Chondrocyte (in vitro differentiated cells): ENCODE measurements at places on chromosomes 12 and 14. TPM values are rescaled to one million over a fixed set of nuclear protein-coding genes. Genes with fewer than 3 reads are reported as not detected.

DNA sequence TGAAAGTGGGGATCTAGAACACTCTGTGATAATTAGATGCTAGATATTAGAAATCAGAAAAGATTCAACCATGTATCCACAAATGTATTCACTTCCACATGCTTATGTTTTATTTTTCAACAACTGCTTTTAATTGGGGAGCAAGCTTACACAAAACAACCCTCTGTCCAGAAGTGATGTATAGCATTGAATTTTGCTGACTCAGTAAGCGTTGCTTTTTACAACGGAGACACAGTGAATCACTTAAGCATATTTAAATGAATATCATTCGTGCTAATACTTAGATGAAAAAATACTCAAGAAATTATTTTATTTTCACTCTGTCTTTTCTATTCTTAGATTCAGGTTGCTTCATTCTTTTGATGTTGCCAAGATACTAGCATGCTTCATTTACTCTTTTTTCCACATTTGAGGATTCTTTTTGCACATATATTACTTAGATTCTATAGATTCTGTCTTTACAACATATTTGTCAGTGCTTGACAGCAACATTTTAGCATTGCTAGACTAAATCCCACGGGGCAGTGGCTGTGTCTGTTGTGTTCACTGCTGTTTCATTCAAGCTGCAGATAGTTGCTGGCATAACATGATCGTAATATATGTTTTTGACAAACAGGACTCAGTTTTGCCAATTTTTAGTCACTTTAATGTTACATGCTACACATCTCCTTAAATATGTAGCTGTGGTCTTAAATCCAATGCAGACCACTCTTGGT, 1714.4 kb upstream of the SEL1L start:
- DNase-seq, result no peak

DNA sequence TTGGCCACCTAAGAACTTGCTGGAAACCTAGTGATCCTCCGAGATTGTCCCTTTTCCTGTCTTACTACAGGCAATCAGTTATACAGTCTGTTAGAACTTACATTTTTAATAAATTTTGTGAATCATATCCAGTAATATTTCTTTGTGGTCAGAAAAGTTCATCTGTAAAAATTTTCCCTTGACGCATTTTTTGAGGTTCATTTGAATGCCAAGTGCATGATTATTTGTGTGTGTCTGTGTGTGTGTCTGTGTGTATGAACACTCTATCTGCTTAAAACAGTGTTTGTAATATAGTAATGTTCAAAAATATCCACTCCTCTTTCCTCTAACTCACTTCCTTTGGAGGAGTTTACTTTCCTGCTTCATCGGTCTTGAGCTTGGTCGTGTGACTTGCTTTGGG, 468.7 kb upstream of the FLRT2 start:
- no peak for DNase-seq

GRCh38 chr12:53624458-53624857, 1.7 kb downstream of the ATF7 start:
- DNase-seq, result no peak

DNA sequence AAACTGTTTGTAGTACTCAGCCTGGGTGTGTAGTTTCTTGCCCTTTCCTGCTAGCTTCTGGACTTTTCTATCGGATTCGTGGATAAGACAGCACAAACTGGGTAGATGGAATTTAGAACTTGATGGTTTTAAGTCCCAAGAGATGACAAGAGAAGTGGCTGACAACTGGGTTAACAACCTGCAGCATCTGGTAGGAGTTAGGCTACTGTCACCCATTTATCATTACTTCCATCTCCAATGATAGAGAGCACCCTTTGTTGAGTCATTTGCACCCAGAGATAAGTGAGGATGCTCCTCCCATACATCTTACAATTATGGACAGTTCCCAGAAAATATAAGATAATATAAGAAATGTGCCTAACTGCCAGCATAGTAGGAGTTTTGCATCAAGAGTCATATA, 50.2 kb upstream of the FLRT2 start:
- no peak for DNase-seq

GRCh38 chr12:127178463-127178862, 1088.5 kb upstream of the TMEM132C start:
- no peak for DNase-seq

- DNase-seq, result no peak
Observed at GRCh38 chr12:116600959-116601918, 42.1 kb downstream of the MAP1LC3B2 start.

DNA sequence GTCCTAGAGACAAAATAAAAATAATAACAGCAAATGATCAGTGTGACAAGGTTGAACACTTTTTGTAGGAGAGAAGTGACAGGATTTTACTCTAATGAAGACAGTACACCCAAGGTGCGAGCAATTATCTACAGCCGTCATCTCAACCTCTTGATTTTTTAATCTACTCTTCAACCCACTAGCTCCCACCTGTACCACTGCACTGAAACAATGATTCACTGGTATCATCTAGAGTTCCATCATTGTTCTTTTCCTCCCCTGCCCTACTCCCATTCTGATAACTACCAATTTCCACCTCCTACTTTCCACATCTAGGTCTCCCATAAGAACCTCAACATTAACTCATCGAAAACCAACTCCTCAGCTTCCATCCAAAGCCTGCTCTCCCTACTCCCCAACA, 99.8 kb downstream of the PPP2R5E start:
- DNase-seq, result no peak

DNA sequence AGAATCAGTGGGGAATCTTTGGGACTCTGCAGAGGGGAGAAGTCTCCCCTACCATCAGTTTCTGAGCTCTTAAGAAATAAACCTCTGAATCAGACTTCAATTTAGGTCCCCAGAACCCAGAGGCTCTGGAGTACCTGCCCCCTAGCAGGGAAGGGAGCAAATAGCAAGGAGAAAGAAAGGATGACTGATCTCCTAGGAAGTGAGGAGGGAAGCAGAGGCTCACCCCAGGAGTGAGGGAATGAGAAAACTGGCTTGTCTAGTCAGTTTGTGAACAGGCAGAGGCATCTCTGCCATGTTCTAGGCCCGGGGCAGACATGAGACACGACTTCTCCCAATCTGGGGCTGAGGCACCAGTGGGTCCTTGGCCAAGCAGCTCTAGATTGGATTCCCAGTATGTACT, 24.3 kb upstream of the SMUG1 start:
- no peak for DNase-seq

- no peak for DNase-seq
Observed at GRCh38 chr14:76710056-76711010, 50.9 kb upstream of the VASH1 start.

DNA sequence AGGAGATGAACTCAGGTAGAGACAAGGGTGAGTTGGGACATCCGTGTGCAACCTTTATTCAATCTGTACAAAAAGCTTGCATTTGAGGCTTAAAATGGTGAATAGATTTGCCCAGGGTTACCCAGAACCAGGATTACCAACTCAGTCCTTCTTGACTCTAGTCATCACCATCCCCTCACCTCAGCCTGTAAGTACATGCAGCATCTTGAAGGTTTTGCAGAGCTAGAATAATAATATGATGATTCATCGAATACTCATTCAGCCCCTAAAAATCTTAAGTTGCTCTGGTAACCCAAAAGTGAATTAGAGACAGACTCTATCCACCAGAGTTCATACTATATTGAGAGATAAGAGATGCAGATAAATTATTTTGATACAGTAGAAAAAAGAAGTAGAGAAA, 90.3 kb downstream of the NKX2-1 start:
- no peak for DNase-seq

GRCh38 chr12:48999371-49000131, at the start of gene DDN:
DDN (minus strand) TSS chr12:48999375; CDS start chr12:48999287, 88 bp downstream.
- no peak for DNase-seq

GRCh38 chr12:120540445-120540844, 6.3 kb downstream of the RNF10 start:
- no peak for DNase-seq

DNA sequence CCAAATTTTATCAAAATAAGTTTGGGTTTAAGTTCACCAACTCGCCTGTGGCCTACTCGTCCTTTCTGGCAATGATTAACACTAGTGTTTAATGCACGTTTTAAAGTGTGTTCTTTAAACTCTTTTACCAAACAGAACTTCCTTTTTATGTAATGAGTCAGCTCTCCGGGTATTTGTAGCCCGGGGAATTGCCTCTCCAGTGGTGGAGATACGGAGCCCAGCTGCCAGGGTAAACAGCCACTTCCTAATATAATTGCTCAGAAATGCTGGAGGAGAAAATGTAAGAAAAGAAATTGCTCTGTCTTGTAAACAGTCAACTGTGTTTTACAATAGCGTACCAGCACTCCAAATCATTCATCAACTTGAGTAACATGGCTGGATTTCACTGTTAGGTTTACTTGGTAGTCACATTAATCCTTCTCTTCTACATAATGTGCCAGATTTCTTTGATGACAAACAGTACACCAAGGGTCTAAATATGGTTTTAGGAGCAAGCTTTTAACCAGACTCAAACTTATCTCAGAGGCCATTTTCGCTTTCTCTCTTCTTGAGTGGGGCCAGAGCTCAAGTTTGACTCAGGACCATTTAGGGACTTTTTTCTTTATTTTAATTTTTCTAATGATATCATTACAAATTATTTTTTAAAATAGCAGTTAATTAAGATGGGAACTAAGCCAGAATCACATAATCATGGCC, 101.2 kb upstream of the SLC38A2 start:
- DNase-seq, result no peak

DNA sequence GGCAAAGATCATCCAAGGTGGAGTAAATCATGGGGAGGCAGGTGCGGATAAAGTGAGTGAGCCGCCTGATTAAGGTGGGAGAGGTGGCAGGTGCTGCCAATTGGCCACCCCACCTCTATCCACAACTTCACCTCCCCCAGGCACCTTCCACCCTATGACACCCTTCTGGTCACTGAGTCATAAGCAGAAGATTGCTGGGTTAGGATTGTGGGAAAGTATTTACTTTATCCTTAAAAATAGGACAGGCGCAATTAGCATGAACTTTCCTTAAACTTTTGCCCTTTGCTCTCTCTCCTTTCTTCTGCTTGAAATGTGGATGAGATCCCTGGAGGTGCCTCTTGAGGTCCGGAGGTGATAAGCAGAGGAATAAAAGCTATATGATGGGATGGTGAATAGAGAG, 14.9 kb upstream of the BMP4 start:
- no peak for DNase-seq

GRCh38 chr12:52865090-52865944, 16.5 kb upstream of the KRT78 start:
- no peak for DNase-seq

DNA sequence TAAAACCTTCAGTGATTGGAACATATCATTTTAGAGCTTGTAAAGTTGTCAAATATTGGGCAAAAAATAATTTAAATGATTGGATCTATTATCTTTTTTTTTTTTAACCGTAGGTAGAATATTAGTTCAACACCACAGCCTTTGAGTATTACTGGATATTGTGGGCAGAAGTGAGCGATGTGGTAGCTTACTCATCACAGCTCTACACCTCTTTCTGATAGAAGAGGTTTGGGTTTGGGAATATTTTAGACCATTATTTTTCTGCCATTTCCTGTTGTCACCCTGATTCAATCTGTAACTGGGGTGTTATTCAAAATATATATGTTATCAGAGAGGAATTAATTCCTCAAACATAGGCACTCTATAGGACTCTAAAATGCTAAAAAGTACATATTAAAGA, 34.8 kb upstream of the SLC38A2 start:
- no peak for DNase-seq

DNA sequence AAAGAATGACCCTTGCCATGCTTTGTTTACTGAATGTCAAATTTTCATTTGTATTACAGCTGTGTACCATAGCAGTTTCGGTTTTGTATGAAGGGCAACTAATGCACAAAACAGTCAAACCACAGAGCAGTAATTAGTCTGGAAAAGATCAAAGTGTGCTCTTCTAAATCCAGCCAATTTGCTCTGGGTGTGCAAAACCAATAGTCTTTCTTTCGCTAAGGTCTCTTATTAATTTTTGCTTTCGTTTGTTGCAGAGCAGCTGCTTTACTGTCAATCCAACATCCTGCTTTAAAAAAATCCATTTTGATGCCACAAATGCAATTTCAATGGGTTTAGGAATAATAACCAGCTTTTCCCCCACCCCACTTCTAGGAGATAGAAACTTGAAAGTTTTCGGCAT, 114.2 kb downstream of the BRMS1L start:
- no peak for DNase-seq

DNA sequence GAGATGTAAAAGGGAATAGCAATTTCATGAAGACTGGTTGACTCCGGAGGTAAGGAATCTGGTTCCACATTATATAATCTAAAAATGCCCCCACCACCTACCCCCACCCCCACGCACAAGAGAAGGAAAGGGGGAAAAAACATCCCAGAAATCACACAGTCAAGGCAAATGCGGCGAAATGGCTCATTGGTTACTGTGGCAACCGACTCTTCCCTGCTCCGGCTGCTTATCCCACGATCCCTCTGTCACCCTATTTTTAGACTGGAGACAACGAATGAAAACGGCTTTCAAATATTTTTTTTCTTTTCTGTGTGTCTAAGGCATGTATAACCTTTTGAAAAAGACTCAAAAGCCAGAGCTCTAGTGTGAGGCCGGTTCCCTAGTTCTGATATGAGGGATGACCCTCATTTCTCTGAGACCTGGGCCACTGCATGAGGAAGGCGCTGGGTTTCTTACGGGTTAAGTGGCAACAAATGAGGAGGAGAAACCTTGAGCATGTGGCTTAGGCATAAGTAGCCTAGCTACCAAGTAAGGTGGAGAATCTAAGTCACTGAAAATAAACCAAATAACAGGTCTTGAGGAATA, 148.3 kb upstream of the GRIN2B start:
- DNase-seq, result no peak

GRCh38 chr12:108214486-108214885, 85.4 kb downstream of the WSCD2 start:
- DNase-seq, result no peak

DNA sequence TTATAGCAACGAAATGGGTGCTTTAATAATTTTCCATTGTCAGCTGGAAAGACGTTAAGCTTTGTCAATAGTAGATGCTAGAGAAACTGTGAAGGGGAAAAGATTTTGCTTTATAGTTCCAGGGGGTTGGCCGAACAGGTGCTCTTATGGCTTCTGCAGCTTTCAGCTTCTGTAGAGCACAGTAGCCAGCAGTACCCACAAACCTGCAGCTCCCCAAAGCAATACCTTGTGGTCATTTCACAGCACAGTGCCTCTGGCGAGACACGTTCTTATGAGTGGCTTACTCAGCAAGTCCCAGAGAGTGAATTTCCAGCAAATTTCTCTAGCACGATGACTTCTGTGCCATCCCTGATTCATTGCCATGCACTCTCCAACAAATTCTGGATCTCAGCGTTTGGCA, 416.3 kb upstream of the ATP2B1 start:
- DNase-seq, result no peak

Gene TOMM20L
- total RNA-seq, result not detected in 3 replicates

Gene GALNT9
- 0.15 to 0.29 TPM in 2 of 3 replicates, not detected in the other for total RNA-seq

Gene EPYC
- not detected in 3 replicates for total RNA-seq

Gene TSHR
- total RNA-seq, result 0.51 TPM in 1 of 3 replicates, not detected in the others

Gene SOX5
- total RNA-seq, result 11.1 to 16.2 TPM (median 13.5 TPM) in 3 replicates

Gene HRK
- total RNA-seq, result 0.31 to 0.80 TPM (median 0.49 TPM) in 3 replicates

Gene OLR1
- 0.28 TPM in 1 of 3 replicates, not detected in the others for total RNA-seq

Gene ABCC9
- total RNA-seq, result 0.15 to 2.7 TPM (median 1.8 TPM) in 3 replicates

Gene CMKLR1
- 31.2 to 74.3 TPM (median 32.9 TPM) in 3 replicates for total RNA-seq

Gene CYP27B1
- total RNA-seq, result 2.1 to 3.2 TPM (median 2.3 TPM) in 3 replicates

Gene PLEKHG7
- total RNA-seq, result not detected in 3 replicates

Gene SYNDIG1L
- not detected in 3 replicates for total RNA-seq

Gene CACNA2D4
- 0.30 to 0.92 TPM in 2 of 3 replicates, not detected in the other for total RNA-seq

Gene SMCO2
- total RNA-seq, result not detected in 3 replicates

Gene TRMT61A
- total RNA-seq, result 9.9 to 10.3 TPM (median 10.0 TPM) in 3 replicates

Gene TAS2R43
- 0.22 to 0.44 TPM in 2 of 3 replicates, not detected in the other for total RNA-seq

Gene HOXC10
- total RNA-seq, result not detected in 3 replicates

Gene LRTM2
- not detected in 3 replicates for total RNA-seq
